CD4-positive, alpha-beta T cell treated with Interleukin-1 beta for 1 hour (primary cell): ENCODE measurements at places on chromosomes 6 and 20.

DNA sequence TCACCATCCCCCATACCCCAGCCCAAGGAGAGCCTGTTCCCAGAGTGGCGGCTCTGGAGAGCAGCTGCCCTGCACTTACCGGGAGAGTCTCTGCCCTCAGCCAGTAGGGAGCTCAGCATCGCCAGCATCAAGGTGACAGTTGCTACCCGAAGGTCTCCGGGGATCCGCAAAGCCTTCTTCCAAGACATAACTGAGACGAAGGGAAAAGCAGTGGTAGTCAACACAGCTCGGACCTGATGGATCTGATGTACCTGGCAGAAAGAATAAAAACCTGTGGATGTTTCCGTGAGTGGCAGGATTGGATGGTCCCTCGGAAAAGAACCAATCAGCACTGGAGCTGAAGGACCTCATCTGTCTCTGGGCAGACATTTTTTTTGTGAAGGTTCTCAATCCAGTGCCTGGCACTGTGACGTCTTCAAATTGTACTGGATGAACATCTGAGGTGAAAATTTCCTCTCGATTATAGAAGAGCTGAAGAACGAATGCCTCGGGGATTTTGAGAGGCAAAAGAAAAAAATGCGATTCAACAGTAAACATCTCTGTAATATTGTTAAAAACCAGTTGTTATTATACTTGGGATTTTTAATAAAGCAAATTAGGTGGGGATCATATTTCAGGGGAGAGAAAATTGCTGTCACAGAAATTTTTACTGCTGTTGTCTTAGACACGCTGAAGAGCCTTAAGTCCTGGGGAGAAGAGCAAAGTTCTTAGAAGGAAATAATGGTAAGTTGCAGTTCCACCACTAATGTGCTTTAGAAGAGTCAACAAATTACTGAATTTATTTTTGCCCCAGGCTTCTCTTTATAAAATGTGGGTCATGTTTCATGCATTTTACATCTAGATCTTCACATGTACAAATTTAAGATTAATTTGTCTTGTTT, at the start of gene HLA-DQB1:
Gene HLA-DQB1, minus strand, starts transcription at position 238 of the 881 bp plus-strand sequence. Its CDS starts 50 bp downstream, at position 188.
- peak; percentile 77 for DNase-seq

- no peak for DNase-seq
Observed at GRCh38 chr6:42923666-42924065, 5.6 kb upstream of the CNPY3 start.

- no peak for DNase-seq
Observed at GRCh38 chr6:20352346-20352745, 49.3 kb upstream of the E2F3 start.

- DNase-seq, result no peak
Observed at GRCh38 chr20:4472906-4473305, 248.8 kb upstream of the PRND start.

DNA sequence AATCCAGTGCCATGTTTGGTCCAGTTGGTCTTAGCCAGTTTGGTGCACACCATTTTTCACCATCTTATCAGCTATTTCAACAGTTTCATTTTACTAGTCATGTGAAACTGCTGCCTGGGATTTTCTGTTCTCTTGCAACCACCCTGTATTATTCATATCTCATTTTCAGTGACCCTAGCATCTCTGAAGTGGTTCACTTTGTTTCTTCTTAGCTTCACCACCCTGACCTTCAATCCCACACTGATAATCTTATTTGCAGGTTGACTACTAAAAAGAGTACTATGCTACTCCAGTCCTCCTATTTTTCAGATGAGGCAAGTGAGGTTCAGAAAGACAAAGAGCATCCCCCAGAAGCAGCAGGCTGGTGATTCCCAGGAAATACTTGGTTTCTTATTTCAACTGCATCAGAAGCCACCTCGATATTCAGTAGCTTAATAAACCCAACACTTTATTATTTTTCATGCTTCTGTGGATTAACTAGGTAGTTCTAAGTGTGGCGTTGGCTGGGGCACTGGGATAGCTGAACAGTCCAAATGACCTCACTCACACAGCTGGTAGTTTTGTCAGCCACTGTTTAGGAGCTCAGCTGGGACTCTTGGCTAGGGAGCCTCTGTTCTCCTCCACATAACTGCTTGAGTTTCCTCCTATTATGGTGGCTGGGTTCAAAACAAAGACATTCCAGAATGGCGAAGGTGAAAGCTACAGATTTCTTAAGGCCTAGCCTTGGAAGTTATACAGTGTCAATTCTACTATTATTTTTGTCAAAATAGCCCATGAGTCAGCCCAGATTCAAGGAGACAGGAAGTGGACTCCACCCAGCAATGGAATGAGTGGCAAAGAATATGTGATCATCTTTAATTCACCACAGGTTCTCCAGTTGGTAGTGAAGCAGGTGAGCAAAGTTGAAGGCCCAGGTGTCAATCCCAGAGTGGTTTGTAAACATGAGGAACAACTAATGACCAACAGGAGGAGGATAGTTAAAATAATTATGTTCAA, 40.6 kb downstream of the BPIFB4 start:
- DNase-seq, result no peak

DNA sequence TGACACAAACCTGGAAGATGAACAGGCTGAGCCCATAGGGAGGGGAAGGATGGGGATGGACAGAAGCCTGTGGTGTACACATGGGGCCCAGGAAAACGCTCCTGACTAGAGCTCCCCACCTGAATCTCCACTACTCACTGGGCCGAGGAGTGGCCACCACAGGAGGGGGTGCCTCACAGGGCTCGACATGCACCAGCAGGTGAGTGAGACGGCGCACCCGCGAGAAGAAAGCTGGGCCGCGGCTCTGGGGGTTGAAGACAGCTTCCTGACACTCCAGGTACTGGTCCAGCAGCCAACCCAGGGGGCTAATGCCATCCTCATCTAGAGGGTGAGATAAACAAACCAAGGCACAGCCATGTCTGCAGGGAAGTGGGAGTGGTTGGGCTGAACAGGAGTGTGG, 10.3 kb downstream of the CUL7 start:
- DNase-seq, result no peak

- peak; percentile 58 for DNase-seq
Observed at GRCh38 chr6:44268095-44268628, 2.1 kb upstream of the TMEM151B start.

DNA sequence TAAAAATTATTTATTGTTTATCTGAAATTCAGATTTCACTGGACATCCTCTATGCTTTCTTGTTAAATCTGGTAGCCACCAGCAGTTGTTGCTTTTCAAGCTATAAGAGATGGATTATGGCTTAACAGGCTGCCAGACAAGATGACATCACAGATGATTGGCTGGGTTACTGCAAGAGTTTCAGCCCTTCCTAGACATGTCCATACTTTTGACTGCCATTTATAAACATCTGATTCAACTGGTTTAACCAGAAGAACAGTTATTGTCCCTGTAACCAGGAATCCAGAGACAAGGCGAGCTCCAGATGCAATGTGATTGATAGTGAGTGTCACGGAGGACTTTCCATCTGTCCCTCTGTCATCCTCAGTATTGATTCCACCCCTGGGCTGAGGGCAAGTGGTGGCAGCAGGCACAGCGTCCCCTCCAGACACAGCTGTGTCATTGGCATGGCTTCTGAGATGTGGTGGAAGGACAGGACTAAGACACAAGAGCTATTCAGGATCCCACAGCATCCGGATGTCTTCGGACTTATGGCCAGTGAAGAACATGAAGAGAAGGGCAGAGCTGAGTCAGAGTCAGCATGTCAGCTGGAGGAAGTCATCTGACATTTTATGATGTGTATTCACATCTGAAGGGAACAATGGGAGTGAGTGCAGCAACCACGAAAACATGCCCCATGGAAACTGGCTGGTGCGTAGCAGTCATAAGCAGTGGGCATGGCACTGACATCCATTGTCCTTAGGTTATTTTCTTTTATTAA, 284.5 kb upstream of the CDYL start:
- DNase-seq, result no peak

- no peak for DNase-seq
Observed at GRCh38 chr20:20303320-20303719, 64.6 kb upstream of the INSM1 start.

DNA sequence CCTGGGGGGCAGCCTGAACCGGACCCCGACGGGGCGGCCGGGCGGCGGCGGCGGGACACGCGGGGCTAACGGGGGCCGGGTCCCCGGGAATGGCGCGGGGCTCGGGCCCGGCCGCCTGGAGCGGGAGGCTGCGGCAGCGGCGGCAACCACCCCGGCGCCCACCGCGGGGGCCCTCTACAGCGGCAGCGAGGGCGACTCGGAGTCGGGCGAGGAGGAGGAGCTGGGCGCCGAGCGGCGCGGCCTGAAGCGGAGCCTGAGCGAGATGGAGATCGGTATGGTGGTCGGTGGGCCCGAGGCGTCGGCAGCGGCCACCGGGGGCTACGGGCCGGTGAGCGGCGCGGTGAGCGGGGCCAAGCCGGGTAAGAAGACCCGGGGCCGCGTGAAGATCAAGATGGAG, 636 bp downstream of the SRF start:
- DNase-seq, result peak; percentile 18

DNA sequence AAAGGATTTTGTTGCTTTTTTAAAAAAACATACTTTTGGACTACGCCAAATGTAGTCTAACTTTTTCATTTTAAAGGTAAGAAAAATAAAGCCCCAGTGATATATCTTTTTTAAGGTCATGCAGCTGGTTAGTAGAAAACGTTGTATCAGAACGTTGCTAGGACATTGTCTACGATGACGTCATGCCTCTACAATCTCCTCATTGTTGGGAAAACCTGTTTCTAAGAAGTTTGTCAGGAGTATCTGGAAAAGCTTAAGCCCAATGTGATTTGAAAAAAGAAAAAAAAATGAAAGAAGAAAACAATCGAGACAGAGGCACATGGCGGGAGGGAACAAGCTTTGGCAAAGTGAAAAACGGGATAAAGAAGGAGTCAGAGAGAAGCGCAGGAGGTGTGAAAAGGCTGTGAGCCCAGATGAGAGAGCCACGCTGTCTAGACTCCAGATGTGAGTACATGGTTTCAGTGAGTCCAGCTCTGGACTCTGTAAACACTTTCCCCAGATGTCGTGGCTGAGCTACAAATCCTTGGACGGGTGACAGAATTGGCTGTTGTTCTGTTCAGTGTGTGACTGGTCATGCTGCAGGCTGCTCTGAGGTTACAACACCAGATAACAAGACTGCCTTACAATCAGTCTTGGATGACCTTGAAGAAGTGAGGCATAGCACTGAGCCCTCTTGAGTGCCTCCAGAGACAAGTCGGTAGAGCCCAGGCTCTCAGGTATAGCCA, 656.7 kb upstream of the ID4 start:
- no peak for DNase-seq

- no peak for DNase-seq
Observed at GRCh38 chr6:128135325-128135724, 234.5 kb upstream of the THEMIS start.

- no peak for DNase-seq
Observed at GRCh38 chr20:43571771-43572170, 12.9 kb downstream of the SGK2 start.

- DNase-seq, result no peak
Observed at GRCh38 chr6:21610341-21610740, 16.8 kb downstream of the SOX4 start.

GRCh38 chr20:19830211-19830785, 72.2 kb downstream of the RIN2 start:
- no peak for DNase-seq

GRCh38 chr6:45272626-45273025, 55.5 kb upstream of the RUNX2 start:
- no peak for DNase-seq

GRCh38 chr6:129108337-129108736, 225.4 kb downstream of the LAMA2 start:
- no peak for DNase-seq

DNA sequence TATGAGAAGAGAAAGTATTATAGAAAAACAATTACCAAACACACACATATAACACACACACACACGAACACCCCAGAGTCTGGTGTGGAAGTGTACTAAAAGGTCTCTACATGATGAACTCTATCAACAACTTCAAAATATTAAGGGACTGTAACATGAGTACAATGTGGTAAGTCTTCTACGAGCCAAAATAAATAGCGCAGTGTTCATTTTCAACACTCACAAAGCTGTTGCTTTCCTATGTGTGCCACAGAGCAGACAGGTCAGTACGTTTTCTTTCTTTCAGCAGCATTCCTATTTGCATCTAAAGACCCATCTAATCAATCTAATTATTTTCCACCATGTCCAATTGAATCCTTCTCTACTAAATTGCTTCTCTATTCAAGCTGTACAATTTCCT, 12.1 kb upstream of the CNKSR3 start:
- DNase-seq, result no peak

- no peak for DNase-seq
Observed at GRCh38 chr6:48736501-48737206, 625.7 kb upstream of the PTCHD4 start.

DNA sequence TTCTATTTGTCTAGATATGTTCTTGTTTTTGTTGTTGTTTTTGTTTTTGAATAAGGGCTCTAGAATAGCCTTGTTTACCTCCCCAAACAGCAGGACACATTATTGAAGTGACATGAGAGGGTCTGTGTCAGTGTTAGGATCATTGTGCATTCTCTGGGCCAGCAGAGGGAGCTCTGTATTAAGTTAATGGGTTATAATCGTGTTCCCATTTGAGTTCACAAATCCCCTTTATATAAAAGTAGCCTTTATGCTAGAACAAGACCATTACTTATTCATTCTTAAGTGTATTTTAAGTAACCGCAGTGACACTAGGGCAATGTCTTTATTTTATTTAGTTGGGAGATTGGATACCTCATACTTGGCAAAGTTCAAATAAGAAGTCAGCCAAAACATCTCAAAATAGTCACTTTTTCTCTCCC, 44.8 kb downstream of the STK4 start:
- DNase-seq, result peak; percentile 32

DNA sequence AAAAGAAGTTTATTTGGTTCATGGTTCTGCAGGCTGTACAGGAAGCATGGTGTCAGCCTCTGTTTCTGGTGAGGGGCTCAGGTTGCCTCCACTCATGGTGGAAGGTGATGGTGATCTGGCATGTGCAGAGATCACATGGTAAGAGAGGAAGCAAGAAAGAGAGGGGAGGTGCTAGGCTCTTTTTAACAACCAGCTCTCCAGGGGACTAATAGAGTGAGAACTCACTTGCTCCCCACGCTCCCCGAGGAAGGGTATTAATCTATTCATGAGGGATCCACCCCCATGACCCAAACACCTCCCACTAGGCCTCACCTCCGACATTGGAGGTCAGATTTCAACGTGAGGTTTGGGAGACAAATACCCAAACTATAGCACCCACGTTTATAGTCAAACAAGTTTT, 4.0 kb upstream of the GJB7 start:
- no peak for DNase-seq

DNA sequence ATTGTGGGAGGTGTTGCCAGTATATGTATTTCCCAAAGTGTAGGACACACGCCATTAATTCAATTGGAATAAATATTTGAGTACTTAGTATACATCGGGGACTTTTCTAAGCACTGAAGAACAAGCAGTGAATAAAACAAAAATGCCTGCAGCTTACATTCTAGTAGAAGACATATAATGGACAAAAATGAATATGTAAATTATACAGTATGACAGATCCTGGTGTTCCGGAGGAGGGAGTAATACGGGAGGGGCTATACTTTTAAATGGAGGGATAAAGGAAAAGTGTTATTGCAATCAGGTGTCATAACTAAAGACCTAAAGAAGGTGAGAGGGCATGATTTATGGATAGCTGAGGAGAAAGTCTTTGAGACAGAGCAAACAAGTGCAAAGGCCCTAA, 15.1 kb downstream of the UBE2V1 start:
- DNase-seq, result no peak
